ENCODE measurements at places on chromosomes 4 and X. TPM values are rescaled to one million over a fixed set of nuclear protein-coding genes. Genes with fewer than 3 reads are reported as not detected.

Gene GRIA3
- total RNA-seq, result not detected

Gene EXOSC9
- total RNA-seq, result 64.8 TPM

Gene RAB33A
- total RNA-seq, result 12.7 TPM

Gene TNIP3
- total RNA-seq, result not detected

Gene C4orf50
- not detected for total RNA-seq

Gene TMPRSS11D
- total RNA-seq, result not detected

Gene CITED1
- total RNA-seq, result 30.9 TPM

Gene ZNF630
- total RNA-seq, result under 0.01 TPM

Gene LDB2
- total RNA-seq, result 2.2 TPM

Gene GLRA2
- total RNA-seq, result not detected

Gene GAGE1
- not detected for total RNA-seq

Gene XK
- total RNA-seq, result under 0.01 TPM

Gene SOX3
- total RNA-seq, result not detected

Measured in melanocyte of skin (primary cell).